ENCODE measurements at places on chromosomes 6 and 20.

DNA sequence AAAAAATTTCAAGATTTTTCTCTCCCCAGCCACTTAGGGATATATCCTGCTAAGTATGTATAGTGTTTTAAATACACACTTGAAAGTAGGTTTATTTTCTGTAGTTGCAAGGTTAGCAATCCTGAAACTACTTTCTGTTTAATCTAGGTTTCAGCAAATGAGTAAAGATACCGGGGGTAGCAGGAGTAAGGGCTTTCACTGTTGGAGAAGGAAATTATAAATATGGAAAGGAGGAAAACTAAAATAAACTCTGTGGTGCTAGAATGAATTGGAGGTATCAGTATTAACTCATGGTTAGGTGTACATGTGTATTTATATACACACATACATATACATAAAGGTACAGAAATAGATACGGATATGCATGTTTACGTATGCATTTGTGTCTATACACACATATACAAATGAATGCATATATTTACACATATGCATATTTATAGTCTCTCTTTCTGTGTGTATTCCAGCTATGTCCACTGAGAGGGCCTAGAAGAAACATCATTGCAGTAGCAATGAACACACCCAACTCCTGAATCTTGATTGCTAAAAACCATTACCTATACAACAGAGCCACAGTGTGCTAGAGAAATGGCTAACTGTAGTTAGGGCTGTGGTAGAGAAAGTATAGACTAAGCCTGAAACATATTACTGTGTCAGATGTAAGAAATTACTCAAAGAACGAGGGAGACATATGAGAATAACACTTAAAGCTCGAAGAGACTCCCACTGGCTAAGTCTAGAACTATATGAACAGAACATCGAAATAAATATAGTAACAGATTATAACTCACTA lies 95.9 kb upstream of the EMILIN3 start:
- no peak for DNase-seq

GRCh38 chr20:51276296-51276695 lies 253.4 kb upstream of the KCNG1 start:
- DNase-seq = no peak

- peak; percentile 53 for DNase-seq
Measured at GRCh38 chr20:37627060-37627766, 66.6 kb upstream of the CTNNBL1 start.

GRCh38 chr6:148416330-148416965 lies 73.8 kb downstream of the SASH1 start:
- DNase-seq = no peak

DNA sequence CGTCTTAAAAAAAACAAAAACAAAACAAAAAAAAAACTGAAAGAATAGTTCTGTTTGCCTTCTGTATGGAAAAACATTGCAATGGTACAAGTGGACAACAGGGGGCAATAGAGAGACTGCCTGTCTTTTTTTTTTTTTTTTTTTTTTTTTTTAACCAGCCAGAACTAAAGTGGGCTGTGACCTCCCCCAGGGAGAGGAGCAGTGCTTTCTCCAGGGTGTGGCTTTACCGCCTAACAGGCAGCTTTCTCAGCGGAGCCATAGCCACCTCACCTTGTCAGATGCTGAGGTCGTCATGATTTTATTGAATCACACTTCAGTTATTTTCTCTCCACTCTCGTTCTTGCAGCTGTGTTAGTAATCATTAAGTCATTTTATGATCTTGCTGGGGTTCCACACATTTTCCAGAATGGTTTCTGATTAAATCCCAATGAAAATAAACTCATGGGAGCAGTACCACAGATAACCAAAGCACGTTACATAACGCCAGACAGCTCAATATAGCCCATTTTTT lies 78.4 kb downstream of the GMPR start:
- DNase-seq = peak; percentile 43

GRCh38 chr20:56417911-56418310 lies 5.9 kb downstream of the CASS4 start:
- peak; percentile 20 for DNase-seq

DNA sequence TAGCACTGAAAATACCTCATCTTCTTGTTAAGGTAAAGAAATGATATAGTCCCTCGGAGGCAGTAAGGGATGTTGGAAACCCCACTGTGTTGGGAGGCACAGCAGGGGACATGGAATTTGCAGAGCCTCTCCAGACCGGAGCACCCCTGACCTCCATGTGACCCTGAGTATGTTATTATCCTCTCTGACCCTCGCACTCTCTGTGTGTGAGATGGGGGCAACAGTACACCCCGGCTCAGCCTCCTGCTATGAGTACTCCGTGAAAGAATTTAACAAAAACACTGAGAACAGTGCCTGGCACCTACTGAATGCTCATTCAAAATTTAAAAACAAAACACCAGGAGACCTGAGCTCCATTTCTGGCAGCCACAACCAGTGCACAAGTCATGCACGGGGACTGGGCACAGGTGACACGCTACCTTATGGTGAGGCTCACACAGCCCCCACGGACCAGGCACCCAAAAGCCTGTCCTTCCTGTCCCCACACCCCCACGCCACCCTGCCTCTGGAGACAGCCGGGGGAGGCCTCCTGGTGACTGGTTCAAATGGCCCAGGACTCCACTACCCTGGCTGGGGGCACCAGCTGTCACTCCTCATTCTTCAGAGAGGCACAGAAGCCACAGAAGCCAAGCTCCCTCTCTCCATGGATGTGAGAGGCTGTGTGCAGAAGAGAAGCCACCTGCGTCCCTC lies 6.1 kb downstream of the NINL start:
- no peak for DNase-seq

DNA sequence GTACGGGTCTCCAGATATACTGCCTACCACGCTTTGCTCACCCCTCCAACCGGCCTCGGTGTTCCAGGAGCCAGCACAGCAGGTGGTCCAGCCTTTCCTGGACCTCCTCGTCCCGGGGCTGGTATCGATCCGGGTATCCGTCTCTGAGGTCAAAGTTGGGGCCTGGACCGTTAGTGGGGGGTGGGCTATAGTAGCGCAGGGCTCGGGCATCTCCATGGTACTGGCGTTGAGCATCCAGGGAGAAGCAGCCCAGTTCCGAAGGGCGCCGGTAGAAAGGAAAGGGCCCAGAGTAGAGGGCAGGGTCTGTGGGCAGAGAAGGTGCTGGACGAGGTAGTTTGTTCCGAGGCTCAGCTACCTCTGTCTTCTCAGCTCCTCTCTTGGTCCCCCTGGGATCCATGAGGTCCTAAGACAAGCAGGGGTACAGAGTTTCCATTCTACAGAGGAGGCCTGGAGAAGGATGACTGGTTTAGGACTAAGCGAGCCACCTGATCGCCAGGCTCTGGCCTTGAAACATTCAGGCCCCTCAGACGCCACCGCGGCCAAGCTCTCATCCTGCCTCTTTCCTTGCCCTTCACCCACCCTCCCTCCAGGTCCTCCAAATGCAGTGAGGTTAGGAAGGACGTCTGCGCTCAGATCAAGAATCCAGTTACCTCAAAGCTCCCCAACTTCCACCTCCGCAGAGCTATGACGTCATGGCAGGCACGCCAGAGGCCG lies 502 bp downstream of the DXO start:
- DNase-seq = no peak

GRCh38 chr20:46740214-46740609 lies 30.8 kb downstream of the SLC2A10 start:
- DNase-seq = no peak

DNA sequence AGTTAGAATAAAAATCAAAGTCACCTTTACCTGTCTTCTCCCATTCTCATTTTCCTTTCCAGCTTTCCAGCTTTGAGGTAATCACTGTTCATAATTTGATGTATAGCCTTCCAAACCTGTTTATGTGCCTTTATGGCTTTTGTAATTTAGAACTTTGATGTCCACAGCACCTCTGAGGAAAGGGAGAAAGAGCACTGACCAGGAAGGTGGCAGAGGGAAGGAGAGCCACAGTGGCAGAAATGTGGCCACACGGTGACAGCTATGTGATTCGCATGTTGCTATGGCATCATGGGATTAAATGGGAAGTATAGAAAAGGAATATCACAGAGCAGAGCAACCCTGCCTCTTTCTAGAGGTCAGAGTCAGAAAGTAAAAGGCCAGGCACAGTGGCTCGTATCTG lies 51.7 kb upstream of the PLCG1 start:
- DNase-seq = no peak

- no peak for DNase-seq
Measured at GRCh38 chr6:169339731-169340309, 86.2 kb upstream of the THBS2 start.

- DNase-seq = no peak
Measured at GRCh38 chr20:49515586-49515985, 33.1 kb upstream of the KCNB1 start.

DNA sequence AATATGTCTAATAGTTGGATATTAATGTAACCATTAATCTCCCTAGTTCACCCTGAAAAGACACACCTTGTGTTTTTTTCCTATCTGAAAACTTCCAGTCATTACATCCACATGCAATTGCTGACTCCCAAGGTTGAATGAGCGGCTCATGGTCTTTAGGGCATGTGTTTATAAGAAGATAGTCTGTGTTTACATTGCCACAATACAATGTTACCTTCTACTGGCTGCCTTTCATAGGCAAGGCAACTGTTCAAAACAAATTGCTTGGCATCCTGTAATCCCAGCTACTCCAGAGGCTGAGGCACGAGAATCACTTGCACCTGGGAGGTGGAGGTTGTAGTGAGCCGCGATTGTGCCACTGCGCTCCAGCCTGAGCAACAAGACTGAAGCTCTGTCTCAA lies 86.8 kb upstream of the SHLD1 start:
- DNase-seq = no peak

- DNase-seq = no peak
Measured at GRCh38 chr6:10643201-10643651, 51.2 kb downstream of the C6orf52 start.

GRCh38 chr6:158769234-158769770 lies 49.9 kb downstream of the EZR start:
- no peak for DNase-seq

GRCh38 chr20:50670126-50670862 lies 21.0 kb downstream of the RIPOR3 start:
- DNase-seq = no peak

DNA sequence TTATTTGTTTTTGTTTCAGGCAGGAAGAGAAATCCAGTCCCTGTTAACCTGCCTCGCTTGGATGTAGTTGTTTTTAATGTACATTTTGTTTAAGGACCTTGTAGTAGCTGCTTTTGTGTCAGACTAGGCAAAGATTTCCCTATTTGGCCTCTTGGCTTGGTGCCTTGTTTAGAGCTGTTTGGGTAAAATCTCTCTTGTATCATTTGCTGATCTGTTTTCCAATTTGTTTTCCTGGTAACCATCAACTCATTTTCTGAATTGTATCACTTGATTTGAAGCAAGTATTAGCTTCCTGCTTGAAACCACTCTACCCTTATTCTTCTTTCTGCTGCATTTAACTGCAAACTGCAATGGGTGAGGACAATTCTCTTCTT lies 160.7 kb downstream of the ZFAND3 start:
- no peak for DNase-seq

DNA sequence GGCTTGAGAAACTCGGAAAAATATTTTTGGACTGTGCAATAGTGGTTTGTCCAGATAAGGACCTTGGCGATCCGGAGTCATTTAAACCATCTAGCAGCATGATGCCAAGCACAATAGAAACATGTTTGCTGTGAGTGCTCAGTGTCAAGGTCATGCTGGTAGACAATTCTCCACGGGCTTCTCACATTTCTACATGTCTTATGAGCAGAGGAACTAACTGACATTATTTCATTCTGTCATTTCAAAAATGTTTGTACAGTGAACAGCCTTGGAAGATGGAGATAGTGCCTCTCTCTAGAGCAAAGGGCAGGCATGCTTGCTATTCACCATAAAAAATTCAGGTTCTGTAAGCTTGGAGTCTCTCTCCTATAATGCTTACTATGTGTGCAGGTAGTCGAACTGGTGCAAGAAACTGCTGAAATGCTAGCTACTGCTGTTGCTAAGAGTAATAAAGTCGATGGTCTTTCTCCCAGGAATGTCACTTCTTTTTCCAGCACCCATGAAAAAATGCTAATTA lies 25.4 kb upstream of the CCN2 start:
- no peak for DNase-seq

- peak; percentile 2 for DNase-seq
Measured at GRCh38 chr6:67009818-67010217, 1302.8 kb upstream of the EYS start.

GRCh38 chr6:38133932-38134703 lies 314.6 kb downstream of the ZFAND3 start:
- DNase-seq = no peak

DNA sequence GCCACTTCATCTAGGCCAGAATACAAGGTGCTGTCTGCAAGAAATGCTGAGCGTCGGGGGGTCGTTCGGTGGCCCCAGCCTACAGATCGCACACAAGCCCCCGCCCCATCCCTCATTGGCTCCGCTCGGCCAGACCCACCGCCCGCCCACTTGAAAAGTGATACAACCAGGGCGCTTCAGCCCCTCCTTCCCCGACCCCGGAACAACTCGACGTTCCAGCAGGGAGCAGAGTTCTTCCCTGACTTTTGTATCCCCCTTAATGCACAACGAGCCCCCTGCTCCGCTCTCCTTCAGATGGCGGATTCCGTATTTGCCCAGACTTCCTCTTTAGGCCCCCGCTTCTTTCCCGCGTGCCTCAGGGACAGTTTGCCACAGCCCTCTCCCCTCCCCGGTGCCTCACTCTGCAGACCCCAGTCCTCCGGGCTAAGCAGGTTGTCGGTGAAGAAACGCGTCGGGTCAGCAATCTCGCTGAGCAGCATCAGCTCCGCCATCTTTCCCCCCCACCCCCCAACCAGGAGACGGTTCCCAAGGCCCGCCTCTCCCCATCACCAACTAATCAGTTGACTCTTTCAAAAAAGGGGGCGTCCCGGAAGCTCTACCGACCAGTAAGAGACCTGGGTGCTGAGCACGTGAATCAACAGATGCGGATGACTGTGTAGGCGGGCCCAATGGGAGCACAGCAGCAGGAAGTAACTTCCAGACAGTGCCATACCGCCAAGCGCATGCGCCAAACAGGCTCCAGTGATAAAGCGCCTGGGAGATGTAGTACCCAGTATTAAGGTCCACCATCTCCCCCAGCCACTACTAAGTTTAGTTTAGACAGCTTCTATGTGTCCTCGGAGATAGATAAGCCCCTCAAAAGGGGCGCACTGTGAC lies at the start of gene ATF6B:
TSS of gene ATF6B (minus strand) at position 530 of the 876 bp plus-strand sequence. CDS start at position 491, 39 bp downstream.
- peak; percentile 98 for DNase-seq

GRCh38 chr6:24126586-24127192 lies 674 bp downstream of the NRSN1 start:
- peak; percentile 80 for DNase-seq

DNA sequence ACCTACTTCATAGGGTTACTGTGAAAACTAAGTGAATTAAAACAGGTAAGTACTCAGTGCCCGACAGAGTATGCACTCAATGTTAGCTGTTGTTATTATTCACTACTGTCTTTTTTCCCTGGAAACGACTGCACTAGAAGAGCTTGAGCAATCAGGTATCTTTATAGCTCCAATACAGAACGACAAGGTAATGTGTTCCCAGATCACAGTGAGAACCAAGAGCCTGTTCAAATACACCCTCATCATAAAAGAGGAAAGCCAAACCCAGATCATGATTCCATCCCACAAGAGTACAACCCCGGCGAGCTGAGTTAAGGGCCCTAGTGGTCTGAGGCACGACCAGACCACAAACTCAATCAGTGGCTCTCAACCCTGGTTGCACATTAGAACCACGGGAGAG lies 9.8 kb downstream of the MRPS18A start:
- no peak for DNase-seq
